ENCODE measurements at places on chromosomes 1 and 21. TPM values are rescaled to one million over a fixed set of nuclear protein-coding genes. Genes with fewer than 3 reads are reported as not detected.

DNA sequence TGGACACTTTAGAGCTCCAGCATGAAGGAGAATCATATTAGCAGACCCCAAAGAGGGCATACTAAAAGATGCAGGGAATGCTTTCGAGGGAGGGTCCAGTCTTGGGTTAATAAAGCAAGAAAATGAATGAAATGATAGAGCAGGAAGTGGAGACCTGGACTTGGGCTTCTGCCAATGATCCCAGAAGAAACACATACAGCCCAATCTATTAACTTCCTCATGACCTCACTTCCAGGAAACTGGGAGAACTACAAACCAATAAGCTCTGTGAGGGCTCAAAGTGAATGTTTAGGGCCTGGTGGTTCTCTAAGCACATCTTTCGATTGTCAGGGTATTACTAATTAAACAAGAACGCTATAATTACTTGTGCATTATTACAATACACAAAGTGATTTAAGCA, 53.6 kb upstream of the SSX2IP start:
- DNase-seq: no peak
- no peak overlapping the region for H3K27ac ChIP-seq
- H3K4me3 ChIP-seq: no peak overlapping the region
- no peaks in the 10 kb centered on the region for H3K36me3 ChIP-seq
- peaks cover 4% of the 10 kb centered on the region for H3K27me3 ChIP-seq

DNA sequence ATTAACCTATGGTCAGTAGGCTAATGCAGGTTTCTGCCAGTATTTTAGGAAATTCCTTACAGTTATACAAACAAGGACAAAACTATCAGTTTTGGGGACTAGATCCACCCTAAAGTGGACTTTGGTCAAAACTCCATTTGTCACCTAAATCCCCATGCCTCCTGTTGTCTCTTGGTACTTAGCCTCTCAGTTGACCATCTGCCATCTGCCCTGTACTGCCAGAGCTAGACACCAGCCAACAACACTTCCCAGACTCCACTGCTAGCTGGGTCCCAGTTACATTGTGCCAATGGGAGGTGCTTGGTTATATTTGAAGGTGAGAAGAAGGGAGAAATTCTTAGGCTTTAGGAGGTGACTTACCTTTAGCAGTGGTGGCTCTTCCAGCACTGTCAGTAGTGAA, 17.0 kb upstream of the BSDC1 start:
- H3K27me3 ChIP-seq: no peaks in the 10 kb centered on the region
- H3K4me1 ChIP-seq: no peaks in the 10 kb centered on the region
- no peak overlapping the region for H3K4me3 ChIP-seq
- H3K36me3 ChIP-seq: no peaks in the 10 kb centered on the region

DNA sequence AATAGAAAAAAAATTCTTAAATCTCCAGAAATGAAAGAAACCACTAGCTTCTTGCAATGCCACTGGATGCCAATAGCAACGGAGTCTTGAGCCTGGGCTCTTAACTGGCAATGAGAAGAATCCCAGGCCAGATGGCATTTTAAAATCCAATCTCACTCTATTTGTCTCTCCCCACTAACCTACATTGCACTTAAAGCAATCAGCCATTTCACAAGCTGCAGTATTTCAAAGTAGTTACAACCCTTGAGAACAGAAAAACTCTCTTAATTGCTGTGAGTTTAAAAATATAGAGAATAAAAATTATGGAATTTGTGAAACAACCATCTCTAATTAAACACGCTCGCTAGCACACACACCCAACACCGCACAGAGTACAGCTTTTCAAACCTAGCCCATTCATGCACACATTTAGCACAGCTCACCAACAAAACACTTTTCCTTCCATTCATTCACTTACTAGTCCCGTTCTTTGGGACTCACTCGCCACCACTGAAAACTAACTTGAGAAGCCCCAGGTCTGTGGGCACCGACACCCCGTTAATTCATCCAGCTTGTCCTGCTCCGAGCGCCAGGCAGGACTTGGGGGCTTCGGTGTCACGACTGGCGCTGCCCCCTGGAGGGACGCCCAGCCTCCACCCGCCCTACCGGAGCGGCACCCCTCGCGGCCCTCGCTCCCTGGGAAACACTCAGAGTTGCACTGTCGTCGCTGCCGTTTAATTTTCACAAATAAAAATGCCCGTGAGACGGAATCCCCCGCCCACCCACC, 1.0 kb downstream of the DDAH1 start:
- H3K27ac ChIP-seq: peak overlapping the region; percentile 75
- DNase-seq: no peak
- no peaks in the 10 kb centered on the region for H3K36me3 ChIP-seq

GRCh38 chr1:59295618-59296017, 1.3 kb upstream of the FGGY start:
- H3K36me3 ChIP-seq: no peaks in the 10 kb centered on the region
- H3K4me3 ChIP-seq: no peak overlapping the region
- H3K27ac ChIP-seq: peak overlapping the region; percentile 94
- peaks cover 8% of the 10 kb centered on the region for H3K4me1 ChIP-seq

- H3K27ac ChIP-seq: no peak overlapping the region
- no peaks in the 10 kb centered on the region for H3K27me3 ChIP-seq
- DNase-seq: no peak
- peaks cover 5% of the 10 kb centered on the region for H3K4me1 ChIP-seq
These were observed 35.2 kb upstream of the EXOSC10 start for GRCh38 chr1:11134898-11135266.

DNA sequence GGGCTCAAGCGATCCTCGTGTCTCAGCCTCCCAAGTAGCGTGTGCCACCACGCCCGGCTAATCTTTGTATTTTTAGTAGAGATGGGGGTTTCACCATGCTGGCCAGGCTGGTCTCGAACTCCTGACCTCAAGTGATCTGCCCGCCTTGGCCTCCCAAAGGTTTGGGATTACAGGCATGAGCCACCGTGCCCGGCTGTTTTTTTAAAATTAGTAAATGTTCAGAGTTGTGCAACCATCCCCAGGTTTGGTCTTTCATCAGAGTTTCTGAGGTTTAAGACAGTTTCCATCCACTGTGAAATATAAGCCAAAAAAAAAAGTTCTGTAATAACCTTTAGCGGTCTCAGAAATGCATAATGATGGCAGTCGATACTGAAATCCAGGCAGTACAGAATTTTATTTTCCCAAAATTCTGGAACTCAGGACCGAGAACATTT, 550 bp upstream of the SYT11 start:
- peak; percentile 5 for DNase-seq
- H3K36me3 ChIP-seq: no peaks in the 10 kb centered on the region
- no peak overlapping the region for H3K4me3 ChIP-seq
- H3K27ac ChIP-seq: peak overlapping the region; percentile 84
- no peaks in the 10 kb centered on the region for H3K27me3 ChIP-seq

RPE65 gene
- total RNA-seq: not detected

CD1E gene
- 0.17 TPM for total RNA-seq

All from heart right ventricle (tissue), 16 donors.